Calu3 (cell line): ENCODE measurements at places on chromosomes 1 and 21. TPM values are rescaled to one million over a fixed set of nuclear protein-coding genes. Genes with fewer than 3 reads are reported as not detected.

DNA sequence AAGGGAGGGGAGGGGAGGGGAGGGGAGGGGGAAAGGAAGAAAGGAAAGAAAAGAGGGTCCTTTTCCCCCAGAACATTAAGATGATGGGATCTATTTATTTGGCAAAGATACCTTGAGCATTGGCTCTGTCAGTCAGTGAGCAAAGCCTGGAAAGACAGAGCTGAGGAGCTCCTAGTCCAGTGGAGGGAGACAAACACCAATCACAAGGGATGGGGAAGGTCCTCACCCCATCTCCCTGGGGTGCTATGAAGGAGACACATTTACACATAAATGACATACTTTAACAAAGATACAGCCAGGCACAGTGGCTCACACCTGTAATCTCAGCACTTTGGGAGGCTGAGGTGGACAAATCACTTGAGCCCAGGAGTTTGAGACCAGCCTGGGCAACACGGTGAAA is 154.9 kb upstream of the TIAM1 start:
- DNase-seq = no peak

The ZMYND12 gene
- total RNA-seq = 0.83 and 1.1 TPM in 2 replicates

The STMN1 gene
- 205 and 242 TPM in 2 replicates for total RNA-seq

- DNase-seq = no peak
Observed at GRCh38 chr1:27241677-27242076, 7.2 kb downstream of the WDTC1 start.

The GLIS1 gene
- total RNA-seq = not detected in 2 replicates

DNA sequence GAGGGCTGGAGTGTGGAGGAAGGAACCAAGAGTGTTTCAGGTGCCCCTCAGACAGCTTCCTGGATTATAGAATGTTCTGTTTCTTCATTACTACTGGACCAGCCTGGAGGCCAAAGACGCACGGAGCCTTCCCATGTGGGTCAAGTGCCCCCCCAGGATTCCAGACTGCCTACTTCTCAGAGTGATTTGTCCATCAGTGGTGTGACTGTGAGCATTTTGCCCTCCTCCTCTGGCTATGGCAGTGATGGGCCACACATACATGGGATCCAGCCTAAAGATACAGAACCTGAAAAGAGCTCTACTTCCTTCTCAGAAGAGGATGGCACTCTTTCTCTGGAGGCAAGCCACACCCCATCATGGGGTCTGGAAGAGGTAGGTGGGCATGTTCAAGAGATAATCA is 64.9 kb downstream of the MACF1 start:
- no peak for DNase-seq

GRCh38 chr21:23955135-23955843 is 1652.0 kb downstream of the MRPL39 start:
- no peak for DNase-seq

- no peak for DNase-seq
Observed at GRCh38 chr1:232921381-232921780, 29.0 kb upstream of the NTPCR start.

GRCh38 chr21:45209685-45210284 is 77.9 kb downstream of the POFUT2 start:
- DNase-seq = no peak

The RAD54L gene
- 22.5 and 25.2 TPM in 2 replicates for total RNA-seq

DNA sequence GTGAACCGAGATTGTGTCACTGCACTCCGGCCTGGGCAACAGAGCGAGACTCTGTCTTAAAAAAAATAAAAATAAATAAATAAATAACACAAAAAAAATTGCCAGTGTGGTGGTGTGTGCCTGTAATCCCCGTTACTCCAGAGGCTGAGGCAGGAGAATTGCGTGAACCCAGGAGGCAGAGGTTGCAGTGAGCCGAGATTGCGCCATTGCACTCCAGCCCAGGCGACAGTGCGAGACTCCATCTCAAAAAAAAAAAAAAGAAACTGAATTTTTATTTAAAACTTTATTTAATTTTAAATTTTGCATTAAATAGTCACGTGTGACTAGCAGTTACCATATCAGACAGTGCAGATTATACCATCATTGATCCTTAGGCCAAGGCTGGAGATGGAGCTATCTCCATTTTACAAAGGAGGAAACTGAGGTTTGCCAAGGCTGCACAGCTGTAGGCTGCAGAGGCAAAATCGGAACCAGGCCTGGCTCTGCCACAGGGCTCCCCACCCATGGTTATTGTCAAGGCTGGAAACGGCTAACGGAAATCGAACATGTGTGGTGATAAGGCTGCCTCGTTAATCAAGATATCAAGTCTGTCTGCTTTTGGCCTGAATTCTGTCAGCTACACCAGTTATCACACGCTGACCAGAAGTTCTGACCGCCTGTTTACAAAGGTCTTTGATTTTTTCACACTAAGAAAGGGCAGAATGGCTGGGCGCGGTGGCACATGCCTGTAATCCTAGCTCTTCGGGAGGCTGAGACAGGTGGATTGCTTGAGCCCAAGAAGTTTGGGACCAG is 20.5 kb downstream of the HSPG2 start:
- no peak for DNase-seq

DNA sequence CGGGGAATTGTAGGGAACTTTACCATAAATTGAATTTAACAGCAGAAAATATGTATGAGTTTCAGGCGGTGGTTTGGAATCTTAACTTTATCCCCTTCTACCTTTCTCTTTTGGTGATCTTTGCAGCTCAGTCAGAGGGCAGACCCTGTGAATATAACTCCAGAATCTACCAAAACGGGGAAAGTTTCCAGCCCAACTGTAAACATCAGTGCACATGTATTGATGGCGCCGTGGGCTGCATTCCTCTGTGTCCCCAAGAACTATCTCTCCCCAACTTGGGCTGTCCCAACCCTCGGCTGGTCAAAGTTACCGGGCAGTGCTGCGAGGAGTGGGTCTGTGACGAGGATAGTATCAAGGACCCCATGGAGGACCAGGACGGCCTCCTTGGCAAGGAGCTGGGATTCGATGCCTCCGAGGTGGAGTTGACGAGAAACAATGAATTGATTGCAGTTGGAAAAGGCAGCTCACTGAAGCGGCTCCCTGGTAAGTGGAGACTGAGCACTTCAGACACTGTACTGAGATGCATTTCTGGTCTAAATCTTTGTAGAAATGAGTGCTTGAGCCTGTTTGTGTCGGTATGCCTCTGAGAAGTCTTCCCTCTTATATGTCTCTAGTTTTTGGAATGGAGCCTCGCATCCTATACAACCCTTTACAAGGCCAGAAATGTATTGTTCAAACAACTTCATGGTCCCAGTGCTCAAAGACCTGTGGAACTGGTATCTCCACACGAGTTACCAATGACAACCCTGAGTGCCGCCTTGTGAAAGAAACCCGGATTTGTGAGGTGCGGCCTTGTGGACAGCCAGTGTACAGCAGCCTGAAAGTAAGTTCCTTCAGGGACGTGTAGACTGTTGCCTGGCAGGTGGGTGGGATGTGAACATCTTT is 1.5 kb downstream of the CCN1 start:
- DNase-seq = peak; percentile 78

The SLAMF8 gene
- total RNA-seq = not detected in 2 replicates

DNA sequence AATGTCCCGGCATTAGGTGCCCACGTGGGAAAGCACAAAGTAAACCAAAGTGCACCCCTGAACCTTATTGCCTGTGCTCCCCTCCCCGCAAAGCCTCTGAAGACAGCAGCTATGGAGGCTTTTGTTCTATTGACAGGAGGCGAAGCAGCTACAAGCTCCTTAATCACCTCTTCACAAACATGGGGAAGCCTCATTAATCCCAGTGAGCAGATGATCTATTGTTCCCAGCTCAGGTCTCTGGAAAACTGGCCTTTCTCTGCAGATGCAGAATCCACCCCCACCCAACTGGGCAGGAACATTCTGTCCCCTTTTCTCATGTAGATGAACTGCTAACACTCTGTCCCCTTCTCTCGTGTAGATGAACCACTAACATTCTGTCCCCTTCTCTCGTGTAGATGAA is 190.5 kb upstream of the CSF3R start:
- DNase-seq = no peak

DNA sequence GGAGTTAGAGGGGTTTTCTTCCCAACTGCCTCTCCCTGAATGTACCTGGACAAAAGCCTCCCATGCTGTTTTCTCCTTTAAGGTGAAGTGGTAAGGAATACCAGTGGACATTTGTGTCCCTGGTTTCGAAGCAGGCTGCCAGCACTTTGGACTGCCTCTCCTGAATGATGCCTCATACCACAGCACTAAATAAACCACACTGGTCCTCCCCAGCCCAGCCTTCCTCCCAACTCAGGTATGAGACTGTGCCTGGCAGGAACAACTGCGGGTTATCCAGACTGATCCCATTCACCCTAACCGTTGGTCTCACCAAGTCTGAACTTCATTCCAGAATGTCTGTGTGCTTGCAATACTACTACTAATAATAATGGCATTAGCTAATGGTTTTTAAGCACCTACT is 9.3 kb downstream of the COQ8A start:
- DNase-seq = no peak

The GBP1 gene
- total RNA-seq = 27.0 and 44.9 TPM in 2 replicates

The CELA3A gene
- total RNA-seq = not detected in 2 replicates

The C1orf87 gene
- not detected in 2 replicates for total RNA-seq

DNA sequence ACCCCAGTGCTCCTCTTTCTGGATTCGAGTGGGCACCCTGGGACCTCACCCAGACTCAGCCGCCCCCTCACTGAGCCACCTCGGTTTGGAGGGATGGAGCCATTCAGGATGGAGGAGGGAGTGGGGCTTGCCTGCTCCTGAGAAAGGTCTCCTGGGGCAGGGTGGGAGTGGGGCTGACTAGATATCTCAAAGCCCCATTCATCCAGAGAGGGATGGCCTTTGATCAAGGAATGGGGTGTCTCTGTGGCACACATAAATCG is 10.1 kb upstream of the SPSB1 start:
- no peak for DNase-seq

- no peak for DNase-seq
Observed at GRCh38 chr1:38015978-38016725, 3.6 kb downstream of the UTP11 start.

GRCh38 chr21:42207426-42207825 is 11.5 kb upstream of the ABCG1 start:
- no peak for DNase-seq

The TAS1R3 gene
- total RNA-seq = 0.24 and 0.42 TPM in 2 replicates

- no peak for DNase-seq
Observed at GRCh38 chr21:25944672-25945213, 210.0 kb downstream of the GABPA start.

The KLHL21 gene
- 21.8 and 23.5 TPM in 2 replicates for total RNA-seq

DNA sequence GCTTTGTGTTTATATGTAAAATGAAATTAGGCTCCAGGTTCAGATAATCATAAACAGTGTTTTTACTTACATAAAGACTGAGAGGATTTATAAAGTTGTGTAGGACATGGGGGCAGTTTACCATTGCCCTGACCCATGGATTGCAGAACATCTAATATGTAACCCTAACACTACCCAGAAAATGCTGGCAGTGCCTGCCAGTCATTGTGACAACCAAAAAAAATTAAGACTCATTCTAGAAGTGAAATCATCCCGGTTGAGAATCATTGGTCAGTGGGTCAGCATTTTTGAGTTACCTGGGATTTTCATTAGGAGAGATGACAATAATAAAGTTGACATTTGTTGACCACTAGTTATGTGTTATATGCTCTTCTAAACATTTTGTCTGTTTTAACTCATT is 31.2 kb upstream of the THEM4 start:
- DNase-seq = no peak

DNA sequence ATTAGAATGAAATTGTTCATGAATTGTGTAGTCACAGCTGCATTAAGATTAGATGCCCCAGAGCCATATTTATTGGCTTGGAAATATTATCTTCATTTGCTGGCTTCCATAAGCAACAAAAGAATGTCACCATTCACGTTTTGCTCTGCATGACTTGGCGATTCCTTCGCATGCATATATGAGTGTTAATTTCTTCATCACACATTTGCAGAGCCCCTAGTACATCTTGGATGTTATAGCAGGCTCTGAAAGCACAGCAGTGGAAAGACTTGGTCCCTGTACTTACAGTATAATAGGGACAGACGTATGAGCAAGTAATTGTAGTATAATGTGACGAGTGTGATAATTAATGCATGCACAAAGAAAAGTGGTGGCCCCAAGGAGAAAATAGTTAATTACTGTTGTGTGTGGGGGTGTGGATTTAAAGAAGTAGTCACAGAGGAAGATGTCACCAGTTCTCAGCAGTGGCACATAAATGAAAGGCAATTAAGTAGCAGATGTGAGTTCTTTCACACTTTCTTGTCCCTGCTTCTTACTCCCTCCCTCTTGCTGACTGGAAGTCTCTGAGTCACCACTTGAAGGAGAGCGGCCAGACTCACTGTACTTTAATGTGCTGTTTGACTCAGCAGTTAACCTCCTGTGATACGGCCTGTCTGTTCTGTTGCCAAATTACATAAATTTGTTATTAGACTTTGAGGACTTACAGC is 21.0 kb downstream of the S100A10 start:
- DNase-seq = peak; percentile 66

DNA sequence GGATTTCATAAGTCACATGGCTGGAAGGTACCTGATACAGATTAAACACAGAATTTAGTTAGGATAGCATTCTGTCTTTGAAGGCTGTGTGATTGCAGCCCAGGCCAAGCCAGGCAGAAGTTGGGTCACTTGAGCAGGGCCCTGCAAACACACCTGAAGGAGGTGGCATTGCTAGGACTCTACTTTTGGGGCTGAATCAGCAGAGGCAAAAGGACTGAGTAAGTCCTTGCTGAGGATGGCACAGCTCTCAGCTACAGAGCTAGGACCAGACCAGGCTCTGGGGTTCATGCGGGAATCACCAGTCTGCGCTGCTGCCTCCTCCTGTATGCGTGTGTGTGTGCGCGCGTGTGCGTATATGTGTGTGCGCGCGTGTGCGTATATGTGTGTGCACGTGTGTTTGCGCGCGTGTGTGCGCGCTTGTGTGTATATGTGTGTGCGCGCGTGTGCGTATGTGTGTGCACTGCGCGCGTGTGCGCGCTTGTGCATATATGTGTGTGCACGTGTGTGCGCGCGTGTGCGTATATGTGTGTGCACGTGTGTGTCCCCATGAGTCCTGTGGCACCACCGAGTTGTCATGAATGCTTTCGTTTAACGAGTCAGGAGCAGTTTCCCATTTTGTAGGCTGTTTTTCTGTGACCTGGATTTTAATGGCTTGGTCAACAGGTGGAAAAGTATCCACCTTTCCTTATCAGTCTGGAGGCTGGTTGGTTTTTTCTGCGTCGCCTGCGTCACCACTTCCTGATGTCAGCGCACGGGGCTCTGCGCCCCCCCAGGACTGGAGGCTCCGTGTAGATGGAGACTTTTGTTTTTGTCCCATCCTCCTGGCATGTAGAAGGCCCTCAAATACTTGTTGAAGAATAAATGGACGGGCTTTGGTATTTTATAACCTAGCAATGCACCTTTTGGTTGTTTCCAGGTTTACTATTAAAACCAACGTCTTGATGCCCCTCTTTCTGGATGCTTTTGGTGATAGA is 34.7 kb downstream of the ADARB1 start:
- DNase-seq = no peak

The FAM163A gene
- not detected in 2 replicates for total RNA-seq
